ENCODE measurements at places on chromosomes 5 and 9.
A peak's percentile ranks its signal among the peaks of the same experiment; 100 is the strongest.

DNA sequence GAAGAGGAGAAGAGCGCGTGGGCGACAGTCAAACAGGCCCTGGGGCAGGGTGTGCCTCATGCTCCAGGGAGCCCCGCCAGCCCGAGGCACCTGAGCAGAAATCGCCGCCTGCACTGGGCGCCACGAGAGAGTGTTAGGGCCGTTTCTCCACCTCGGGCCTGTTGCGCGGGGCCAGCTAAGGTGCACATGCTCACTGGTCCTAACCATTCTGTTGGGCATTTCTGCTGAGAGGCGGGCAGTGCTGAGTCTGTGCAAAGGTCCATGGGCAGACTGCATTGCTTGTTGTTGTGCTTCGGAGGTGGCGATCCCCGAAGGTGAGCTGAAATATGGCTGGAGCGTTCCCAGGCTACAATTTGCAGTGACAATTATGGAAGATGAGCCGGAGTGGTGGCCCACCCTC, 367.8 kb upstream of the SPATA31A5 start:
- no peak for DNase-seq

GRCh38 chr9:86953181-86953580, 5.9 kb upstream of the GAS1 start:
- DNase-seq: no peak

GRCh38 chr5:68708156-68708841, 385.5 kb upstream of the SLC30A5 start:
- no peak for DNase-seq

DNA sequence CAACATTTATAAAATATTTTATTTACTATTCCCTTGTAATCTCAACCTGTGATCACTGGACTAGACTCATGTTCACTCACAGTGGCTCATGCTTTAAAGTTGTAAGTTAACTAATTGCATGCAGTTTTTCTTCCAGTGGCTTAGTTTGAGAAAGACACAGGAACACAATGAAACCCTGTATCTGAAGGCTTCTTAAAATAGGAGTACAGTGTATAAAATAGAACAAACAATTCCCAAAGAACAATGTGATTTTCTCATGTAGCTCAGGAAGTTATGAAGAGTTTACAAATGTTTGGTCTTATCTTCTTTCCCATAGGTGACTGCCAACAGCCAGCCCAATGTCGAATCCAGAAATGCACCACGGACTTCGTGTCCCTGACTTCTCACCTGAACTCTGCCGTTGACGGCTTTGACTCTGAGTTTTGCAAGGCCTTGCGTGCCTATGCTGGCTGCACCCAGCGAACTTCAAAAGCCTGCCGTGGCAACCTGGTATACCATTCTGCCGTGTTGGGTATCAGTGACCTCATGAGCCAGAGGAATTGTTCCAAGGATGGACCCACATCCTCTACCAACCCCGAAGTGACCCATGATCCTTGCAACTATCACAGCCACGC, 5.9 kb downstream of the RGMB start:
- DNase-seq: no peak

DNA sequence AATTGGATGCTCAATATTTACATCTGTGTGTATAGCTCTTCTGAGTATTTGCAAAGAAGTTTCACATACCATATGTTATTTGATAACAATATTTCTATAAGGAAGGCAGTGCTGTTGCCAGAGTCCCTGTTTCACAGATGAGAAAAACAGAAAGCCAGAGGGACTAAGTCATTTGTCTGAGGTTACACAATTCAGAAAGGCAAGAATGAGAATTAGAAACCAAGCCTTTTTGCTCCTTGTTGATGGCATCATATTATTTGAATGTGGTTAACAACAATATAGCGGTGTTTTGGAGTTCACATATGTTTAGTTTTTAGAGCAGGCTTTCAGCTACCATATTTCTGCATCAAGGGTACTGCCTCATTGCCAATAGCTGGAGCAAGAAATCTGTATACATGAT, 110.9 kb upstream of the PRLR start:
- no peak for DNase-seq

DNA sequence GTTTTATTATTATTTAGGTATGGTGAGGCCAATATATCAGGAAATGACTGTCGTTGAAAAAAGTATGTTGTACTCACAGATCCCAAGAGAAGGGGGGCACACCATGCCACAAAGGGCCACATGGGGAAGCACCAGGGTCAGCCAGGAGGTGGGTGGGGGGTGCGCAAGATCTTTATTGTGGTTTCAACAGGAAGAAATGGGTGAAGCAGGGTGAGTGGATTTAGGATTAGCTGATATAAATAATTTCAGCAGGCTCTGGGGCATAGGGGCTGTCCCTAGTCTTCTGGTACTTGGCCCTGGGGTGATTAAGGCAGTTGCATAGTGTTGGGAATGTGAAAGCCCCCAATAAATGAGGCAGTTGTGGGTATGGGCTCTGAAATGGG, 8.6 kb downstream of the PDCD1LG2 start:
- DNase-seq: no peak

- DNase-seq: no peak
Observed at GRCh38 chr5:83342465-83342864, 129.1 kb upstream of the VCAN start.

GRCh38 chr9:132074736-132075135, 4.9 kb downstream of the MED27 start:
- DNase-seq: no peak

GRCh38 chr5:150992705-150993104, 27.7 kb upstream of the GPX3 start:
- DNase-seq: no peak

DNA sequence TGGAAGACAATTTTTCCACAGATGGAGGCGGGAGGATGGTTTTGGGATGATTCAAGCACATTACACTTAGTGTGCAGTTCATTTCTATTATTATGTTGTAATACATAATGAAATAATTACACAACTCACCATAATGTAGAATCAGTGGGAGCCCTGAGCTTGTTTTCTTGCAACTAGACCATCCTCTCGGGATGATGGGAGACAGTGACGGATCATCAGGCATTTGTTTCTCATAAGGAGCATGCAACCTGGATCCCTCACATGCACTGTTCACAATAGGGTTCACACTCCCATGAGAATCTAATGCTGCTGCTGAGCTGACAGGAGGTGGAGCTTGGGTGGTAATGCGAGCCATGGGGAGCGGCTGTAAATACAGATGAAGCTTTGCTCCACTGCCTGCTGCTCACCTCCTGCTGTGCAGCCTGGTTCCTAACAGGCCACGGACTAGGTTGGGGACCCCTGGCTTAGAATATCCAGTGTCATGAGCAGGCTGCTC, 1.6 kb downstream of the STKLD1 start:
- no peak for DNase-seq

DNA sequence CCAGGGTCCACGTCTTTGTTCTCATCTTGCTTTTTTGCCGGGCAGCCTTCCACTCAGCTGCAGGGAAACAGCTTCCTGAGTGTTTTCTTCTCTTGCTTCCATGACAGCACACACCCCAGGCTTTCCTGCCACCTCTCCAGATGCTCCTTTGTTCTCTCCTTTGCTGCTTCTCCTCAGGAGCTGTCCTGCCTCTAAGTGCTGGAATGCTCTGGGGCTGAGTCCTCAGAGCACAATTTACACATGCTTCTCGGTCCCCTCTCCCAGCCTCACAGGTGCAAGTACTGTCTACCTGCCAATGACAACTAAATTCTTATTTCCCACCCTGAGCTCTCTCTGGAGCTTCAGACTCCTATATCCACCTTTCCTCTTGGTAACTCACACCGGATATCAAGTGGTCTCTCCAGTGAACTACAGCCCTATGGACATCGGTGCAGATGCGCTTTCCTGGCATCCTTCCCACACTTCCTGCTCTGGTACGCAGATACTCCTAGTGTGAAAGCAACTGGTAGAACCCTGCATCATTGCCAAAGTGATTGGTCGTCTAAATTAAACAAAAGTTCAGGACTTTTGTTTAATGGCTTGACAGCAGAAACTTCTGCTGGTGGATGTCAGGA, 13.4 kb upstream of the ACSL6 start:
- DNase-seq: no peak

DNA sequence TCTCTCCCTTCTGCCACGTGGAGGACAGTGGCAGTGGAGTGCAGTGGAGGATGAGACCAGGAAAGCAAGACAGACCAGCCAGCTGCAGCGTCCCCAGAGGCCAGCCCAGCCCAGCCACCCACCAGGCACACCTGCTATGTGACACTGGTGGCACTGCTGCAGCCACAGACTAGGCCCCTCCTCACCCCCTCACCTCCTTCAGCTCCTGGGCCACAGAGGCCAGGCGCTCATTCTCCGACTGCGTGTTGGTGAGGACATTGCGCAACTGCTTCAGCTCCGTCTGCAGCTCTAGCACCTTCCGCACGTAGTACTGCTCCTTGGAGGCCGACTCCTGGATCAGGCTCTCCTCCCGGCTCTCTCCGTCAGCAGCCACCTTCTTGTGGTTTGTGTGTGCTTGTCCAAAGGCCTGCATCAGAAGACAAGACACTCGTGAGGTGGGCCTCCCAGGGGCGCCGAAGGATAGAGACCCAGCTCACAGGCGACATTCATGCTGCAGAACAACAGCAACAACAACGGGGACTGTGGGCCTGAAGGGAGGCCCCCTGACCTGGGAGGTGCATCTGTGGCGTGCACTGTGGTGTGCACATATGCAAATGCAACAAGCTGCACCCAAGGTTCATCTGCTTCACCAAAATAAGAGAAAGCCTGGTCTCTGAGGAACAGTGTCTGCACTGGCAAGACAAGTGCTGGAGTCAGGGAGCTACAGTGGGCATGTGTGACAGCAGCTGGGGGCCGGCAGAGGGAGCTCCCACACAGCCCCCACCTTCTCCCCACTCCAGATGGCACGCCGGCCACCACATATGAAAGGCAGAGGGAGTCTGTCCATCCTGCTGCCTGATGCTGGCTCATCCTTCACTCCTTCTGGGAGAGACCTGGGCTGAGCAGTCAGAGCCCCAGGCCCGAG, 35.5 kb downstream of the BICD2 start:
- no peak for DNase-seq

- DNase-seq: peak; percentile 93
Observed at GRCh38 chr9:28781481-28781880, 1208.2 kb upstream of the C9orf72 start.

DNA sequence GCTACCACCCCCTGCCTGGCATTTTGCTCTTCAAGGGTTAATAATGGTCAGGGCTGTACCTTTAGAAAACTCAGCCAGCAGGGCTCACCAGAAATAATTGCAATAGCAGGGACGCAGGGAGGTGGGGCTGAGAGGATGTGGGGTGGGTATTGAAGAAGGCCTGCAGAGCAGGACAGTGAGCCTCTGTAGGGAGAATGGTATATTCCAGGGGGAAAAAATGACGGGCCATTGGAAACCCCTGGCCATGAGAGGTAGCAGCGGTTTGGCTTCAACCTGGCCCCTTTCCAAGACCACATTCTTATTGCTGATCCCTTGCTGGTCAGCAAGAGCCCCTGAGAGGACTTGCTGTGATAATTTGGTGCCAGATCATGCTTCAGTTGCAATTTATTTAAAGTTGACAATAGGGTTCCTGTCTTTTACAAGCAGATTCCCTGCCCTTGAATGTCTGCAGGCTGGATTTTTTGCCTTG, 36.7 kb upstream of the CTNNA1 start:
- no peak for DNase-seq

DNA sequence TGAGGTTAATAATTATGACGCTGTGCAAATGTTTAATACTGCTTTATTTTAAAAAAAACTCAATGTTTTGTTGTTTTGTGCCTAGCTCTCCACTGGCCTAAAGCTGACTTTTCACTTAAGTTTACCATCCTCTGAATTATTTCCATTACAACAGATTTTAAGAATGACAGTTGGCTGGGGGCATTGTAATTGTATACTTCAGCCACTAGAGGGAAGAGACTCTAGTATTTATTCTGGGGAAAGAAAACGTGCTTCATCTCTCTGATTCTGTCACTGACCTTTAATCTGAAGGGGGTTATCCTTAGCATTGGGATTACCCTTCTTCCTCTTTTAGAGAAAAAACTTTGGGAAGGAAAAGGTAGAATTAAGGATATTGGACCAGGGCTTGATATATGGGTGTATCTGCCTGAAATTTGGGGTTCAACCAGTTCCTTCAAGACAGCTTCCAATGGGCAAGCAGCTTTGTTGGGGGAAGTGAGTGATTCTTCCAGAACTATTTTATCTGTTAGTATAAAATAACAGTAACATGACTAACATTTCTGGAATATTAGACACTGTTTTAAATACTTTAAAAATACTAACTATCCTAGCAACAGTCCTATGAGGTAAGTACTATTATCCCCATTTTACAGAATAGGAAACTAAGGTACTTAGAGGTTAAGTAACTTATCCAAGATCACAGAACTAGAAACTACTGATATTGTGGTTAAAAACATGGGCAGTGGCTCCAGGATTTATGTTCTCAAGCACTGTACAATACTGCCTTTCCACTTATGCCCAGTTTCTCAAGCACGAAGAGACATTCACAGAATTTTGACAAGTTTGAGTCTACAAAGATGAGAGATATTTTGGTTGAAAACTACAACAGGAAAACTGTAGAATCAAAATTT, 208.4 kb downstream of the CD180 start:
- DNase-seq: no peak

GRCh38 chr9:15404171-15404570, 18.5 kb upstream of the SNAPC3 start:
- DNase-seq: no peak

DNA sequence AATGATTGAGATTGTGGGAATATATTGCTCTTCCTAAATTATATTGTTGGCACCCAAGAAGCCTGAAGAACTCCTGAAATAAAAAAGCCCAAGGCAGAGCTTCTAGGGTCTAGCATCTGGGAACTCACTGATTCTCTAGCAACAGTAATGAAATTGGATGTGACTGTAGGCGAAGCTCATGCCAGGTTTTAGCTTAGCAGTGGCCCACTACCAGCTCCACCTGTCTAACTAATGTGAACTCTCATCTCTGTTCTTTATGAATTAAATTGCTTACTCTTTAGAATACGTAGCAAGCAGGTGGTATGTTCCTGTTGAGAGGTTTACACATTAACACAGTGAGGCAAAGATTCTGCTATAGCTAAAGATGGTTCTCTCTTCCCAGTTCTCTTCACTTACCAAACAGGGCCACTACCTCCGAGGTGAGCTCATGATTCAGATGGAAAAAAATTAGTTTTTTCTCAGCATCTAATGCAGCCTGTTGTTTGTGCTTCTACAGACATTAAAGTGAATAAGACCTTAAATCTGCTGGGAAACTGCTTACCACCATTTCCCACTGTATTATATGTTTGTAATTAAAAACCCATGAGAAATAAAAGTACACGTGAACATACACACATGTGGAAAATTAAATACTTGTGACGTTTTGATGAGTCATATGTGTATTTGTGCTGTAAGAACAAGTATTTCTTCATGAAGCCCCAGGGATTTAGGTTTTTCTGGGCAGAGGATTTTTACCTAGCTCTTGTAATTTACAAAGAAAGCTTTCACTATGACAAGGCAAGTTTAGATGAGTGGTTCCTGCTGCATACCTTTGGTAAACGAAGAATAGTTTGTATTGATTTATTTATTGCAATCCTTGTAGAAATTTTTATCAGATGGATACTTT, 360.1 kb downstream of the KDM4C start:
- peak; percentile 57 for DNase-seq

- no peak for DNase-seq
Observed at GRCh38 chr9:96270236-96270744, 31.7 kb downstream of the HSD17B3 start.

GRCh38 chr5:13993926-13994325, 49.4 kb upstream of the DNAH5 start:
- no peak for DNase-seq

GRCh38 chr5:94469894-94470329, 148.5 kb downstream of the KIAA0825 start:
- DNase-seq: peak; percentile 28

GRCh38 chr5:130035388-130035787, 131.1 kb downstream of the CHSY3 start:
- DNase-seq: no peak

Measured in NCI-H1105 (cell line).